ENCODE measurements at places on chromosomes 11 and 22. TPM values are rescaled to one million over a fixed set of nuclear protein-coding genes. Genes with fewer than 3 reads are reported as not detected.

Gene HEPN1
- 0.28 TPM for total RNA-seq

DNA sequence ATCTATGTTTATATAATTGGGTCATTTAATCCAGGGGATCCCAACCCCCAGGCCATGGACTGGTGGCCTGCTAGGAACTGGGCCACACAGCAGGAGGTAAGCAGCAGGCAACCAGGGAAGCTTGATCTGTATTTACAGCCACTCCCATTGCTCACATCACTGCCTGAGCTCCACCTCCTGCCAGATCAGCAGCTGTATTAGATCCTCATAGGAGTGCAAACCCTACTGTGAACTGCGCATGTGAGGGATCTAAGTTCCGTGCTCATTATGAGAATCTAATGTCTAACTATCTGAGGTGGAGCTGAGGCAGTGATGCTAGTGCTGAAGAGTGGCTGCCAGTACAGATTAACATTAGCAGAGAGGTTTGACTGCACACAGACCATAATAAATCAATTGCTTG is 32.8 kb downstream of the MS4A2 start:
- no peak for DNase-seq

DNA sequence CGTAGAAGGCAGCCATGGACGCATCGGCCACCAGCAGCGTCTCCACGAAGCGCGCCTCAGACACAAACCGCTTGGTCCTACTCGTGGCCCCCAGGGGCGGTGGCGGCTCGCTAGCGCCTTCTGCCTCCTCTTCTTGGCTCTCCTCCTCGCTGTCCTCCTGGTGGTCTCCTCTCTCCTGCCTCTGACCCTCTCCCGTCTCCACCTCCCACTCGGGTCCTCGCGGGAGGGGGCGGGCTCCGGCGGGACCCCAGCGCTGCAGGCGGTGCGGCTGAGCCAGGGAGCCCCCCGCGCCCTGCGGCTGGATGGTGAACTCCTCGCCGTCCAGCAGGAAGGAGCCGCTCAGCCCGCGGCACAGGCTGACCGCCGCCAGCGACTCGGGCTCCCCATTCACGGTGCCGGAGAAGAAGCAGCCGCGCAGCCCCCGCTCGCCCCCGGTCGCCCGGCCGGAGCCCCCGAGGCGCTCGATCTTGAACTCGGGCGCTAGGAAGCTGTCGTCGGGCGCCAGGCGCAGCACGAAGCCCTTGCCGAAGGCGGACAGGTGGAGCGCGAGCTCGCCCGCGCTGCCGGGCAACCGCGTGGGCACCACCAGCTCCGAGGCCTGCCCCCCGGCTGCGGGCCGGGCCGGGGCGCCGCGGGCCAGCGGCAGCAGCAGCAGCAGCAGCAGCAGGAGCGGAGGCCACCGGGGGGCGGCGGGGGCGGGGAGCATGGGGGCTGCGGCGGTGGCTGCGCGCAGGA is 661 bp downstream of the ADAMTS8 start:
- no peak for DNase-seq

DNA sequence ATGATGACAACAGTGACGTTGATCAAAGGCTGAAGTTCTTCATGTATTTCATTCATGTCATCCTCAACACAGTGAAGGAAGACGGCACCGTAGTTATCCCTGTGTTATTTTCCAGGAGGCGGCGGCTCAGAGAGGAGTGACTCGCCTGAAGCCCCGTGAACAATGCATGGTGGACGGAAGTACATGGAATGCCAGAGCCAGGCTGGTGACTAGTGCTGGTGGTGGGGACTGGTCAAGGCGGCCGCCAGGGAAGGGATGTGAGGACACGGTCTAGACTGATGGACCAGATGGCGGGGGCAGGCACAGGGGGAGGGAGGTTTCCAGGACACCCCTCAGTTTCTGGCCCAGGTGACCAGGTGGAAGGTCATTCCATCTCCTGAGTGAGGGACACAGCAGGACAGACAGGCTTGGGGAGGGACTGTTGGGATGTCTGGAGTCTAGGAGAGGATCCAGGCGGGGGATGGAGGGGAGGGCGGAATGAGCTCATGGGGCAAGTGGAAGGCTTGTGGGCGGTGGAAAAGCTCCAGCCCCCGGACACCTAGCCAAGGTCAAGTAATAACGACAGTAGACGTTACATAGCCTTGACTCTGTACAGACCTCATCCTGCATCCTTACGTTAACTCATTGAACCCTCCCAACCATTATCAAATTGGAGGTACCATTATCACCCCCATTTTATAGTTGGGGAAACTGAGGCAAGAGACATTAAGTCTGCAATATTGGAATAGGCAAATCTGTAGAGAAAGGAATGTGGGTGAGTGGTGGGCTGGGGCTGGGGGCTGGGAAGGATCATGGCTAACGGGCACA is 16.0 kb upstream of the PICK1 start:
- no peak for DNase-seq

DNA sequence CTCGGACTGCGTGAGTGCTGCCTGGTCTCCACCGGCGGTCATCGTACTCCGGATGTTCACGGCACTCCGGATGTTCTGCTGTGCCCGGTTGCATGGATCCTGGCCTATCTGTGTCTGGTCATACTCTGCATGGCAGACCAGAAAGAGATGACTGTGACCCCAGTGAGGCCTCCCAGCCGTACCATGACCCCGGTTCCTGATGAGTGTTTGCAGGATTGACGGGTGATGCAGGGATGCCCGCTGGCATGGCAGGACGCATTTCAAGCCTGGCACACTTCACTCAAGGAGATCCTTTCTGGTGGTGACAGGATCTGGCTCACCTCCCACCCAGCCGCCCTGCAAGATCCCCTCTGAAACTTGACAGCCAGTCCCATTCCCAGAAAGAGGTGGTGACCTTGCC is 6.3 kb downstream of the GLB1L2 start:
- DNase-seq = no peak

DNA sequence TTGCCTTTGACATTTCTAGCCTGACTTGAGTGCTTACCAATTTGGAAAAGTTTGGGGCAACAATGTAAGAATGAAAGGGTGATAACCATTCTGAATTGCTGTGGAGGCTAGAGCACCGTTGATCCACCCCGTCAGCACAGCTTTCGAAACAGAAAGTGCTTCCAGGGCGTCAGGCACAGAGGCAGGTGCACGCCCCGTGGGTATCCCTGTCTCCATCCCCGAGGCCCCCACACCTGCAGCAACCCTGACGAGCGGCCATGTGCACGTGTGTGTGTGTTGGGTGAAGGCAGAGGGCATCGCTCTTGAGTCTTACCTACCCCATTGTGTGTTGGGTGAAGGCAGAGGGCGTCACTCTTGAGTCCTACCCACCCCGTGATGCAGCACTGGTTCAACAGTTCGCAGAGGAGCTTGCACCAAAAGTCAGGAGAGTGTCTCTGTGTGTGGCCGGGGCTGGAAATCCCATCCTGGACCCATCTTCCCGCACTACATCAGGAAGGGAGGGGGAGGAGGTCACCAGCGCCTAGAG is 404.5 kb downstream of the BRD1 start:
- peak; percentile 35 for DNase-seq

- peak; percentile 87 for DNase-seq
Measured at GRCh38 chr22:31344578-31345330, 1.4 kb downstream of the PATZ1 start.

- DNase-seq = no peak
Measured at GRCh38 chr11:90629229-90629806, 406.5 kb upstream of the CHORDC1 start.

DNA sequence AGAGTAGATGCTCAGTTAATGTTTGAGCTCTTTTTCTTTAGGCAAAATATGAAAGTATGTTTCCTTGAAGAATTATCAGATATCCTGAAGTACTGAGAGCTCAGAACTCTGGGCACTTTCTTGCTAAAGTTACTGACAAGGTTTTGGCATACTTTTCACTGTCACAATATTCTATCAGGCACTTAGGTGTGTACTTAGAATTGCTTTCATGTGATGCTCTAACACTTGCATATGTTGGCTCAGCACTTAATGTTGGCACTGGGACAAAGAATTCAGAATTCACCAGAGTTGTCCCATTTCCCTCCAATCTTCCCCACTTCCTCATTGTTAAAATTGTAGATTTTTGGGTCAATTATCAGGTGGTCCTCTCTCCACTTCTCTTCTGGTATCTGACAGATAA is 5.0 kb downstream of the MMP20 start:
- no peak for DNase-seq

DNA sequence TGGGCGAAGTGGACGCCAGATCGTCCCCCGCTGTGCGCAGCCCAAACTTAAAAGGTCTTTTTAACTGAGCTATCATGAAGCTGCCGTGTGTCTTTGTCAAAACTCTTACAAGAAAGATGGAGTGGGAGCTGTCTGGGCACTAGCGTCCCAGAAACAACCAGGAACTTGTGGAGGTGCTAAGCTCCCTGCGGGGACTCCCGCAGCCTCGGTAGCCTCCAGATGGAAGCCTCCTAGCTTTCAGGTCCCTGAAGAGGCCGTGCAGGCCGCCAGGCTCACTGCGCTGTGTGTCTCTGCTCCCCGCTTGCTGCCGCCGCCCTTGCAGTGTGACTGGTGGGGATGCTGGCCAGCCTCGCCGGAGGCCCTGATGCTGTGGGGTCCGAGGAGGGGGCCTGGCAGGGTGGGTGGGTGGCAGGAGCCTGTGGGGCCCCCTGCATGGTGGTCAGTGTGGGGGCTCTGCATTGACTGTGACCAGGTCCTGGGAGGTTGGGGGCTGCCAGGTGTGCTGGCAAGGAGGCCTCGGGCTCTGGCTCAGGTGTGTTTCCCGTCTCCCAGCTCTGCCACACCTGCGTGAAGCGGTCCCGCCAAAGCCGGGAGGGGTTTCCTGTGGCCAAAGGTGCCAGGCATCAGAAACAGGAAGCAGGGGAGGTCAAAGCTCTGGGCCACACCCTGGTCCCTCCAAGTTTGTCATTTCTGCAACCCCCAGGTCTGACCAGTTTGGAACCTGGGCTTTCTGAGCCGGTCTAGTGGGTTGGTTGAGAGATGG is 1.2 kb downstream of the TRABD start:
- no peak for DNase-seq

DNA sequence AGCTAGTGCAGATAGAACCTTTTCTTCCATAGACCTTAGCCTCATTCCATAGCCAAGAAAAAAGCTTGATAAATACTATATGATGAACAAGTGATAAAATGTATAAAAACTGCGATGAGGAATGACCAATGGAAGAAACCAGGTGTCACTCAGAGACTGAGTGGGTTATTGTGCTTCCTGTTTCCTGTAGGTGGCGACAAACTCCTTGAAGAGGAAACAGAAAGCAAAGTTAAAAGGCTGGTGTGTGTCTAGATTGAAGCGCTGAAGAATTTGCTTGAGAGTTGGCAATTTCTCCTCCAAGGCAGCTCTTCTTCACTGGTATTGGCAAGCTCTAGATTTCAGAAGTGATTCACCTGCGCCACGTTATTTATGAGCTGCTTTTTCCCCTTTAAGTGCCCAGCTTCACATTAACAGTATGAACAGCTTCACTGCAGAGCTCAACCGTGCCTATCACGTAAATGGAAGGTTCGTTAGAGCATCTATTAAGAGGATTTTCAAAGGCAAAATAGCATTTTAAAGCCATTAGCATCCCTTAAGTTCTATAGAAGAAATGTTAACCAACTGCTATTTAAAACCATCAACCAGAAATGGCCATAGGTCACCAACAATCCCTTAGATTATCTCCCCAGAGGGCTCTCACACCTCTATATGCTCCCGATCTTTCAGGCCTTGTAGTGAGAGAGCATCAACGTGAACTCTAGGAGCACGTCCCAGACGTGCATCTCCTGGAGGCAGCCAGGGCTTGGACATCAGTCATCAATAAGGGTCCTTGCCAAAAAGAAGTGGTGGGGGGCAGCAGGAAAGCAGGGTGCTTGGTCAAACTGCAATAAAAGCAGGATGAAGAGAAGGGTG is 179.4 kb downstream of the CADM1 start:
- DNase-seq = no peak

GRCh38 chr11:15197696-15198095 is 83.0 kb downstream of the INSC start:
- no peak for DNase-seq

DNA sequence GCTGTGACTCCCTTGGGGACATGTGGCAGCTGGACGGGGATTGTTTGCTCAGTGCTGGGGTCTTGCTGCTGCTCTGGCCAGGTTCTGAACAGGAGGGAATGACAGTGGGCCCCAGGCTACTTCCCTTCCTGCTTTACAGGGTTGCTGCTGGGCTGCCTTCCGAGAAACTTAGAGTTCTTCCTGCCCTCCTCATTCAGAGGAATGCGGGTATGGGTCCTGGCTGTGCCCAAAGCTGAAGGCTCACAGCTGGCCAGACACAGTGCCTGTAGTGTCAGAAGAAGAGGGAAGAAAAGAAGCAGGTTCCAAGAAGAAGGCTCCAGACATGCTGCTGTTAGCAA is 108.3 kb upstream of the PARVA start:
- peak; percentile 68 for DNase-seq

Gene ZBTB16
- 188 TPM for total RNA-seq

GRCh38 chr22:30655532-30655931 is 12.1 kb downstream of the DUSP18 start:
- DNase-seq = no peak

All from posterior vena cava (tissue), 2 donors.